ENCODE measurements at places on chromosomes 4 and X. TPM values are rescaled to one million over a fixed set of nuclear protein-coding genes. Genes with fewer than 3 reads are reported as not detected.
A peak's percentile ranks its signal among the peaks of the same experiment; 100 is the strongest.

- peak; percentile 76 for DNase-seq
Observed at GRCh38 chrX:129755779-129756650, 17.2 kb downstream of the XPNPEP2 start.

DNA sequence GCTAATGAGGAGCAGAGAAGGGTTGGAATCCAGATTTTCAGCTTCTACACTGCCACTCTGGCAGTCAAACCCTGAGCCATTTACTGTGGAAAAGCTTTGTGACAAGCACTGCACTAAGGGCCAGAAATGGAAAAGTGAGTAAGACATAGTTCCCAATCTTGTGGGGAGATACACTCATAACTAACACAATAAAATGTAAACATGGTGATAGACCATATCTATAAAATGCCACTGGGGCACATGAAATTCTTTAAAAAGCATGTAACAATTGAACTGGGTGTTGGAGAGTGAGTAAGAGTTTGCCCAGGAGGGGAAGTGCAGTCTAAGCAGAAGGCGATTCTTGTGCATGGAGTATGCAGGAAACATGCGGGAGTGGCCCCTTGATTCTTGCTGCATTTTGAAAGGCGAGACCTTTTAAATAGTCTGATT, 32.0 kb upstream of the ANXA5 start:
- no peak for DNase-seq

GRCh38 chr4:139887962-139888735, 222.5 kb downstream of the MGST2 start:
- DNase-seq: peak; percentile 62

DNA sequence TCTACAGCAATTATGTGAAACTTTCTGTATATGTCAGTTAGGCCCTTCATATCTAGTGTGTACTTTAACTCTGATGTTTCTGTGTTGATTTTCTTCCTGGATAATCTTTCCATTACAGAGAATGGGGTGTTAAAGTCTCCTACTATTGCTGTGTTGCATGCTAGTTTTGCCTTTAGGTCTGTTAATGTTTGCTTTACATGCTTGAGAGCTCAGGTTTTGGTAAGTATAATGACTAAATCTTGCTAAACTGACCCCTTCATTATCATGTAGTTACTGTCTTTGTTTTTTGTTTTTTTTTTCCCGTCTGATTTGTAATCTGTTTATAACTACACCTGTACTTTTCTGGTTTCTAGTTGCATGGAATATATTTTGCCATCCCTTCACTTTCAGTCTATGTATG, 63.6 kb upstream of the UGT2B15 start:
- no peak for DNase-seq

GRCh38 chr4:25873632-25874129, 10.9 kb upstream of the SEL1L3 start:
- no peak for DNase-seq

DNA sequence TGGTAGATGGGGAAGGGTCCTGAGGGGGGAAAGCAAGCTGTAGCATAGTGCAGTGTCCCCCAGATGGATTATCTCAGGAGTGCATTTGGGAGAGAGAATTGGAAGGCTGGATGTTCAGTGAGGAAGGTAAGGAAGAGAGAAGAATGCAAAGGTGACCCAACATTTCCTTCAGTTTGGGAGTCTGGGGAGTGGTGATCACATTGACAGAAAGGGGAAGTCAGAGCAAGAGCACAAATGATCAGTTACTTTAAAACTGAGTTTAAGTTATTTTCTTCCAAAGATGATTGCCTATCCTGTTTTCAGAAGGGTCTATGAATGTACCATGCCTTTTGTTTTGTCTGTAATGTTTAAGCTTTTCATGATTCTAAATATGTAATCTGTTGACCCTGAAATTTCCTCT, 47.6 kb downstream of the ARHGAP10 start:
- DNase-seq: no peak

GRCh38 chr4:94277534-94277933, 65.1 kb downstream of the HPGDS start:
- DNase-seq: no peak

DNA sequence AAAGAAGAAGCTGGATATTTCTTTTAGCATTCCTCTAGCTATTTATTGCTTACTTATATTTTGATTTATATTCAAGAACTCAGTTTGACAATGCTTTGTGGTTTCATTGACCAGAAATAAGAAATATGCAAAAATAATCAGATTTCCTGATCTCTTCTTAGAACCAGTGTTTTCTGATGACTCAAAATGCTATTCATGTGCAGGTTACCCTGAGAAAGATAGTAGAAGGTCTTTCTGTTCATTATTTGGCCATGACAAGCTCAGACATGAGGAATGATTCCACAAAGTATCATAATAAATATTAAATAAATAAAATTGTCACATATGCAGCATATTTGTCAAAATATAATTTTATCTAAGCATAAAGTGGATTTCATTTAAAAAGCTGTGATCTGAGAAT, 24.1 kb downstream of the ADH7 start:
- DNase-seq: no peak

DNA sequence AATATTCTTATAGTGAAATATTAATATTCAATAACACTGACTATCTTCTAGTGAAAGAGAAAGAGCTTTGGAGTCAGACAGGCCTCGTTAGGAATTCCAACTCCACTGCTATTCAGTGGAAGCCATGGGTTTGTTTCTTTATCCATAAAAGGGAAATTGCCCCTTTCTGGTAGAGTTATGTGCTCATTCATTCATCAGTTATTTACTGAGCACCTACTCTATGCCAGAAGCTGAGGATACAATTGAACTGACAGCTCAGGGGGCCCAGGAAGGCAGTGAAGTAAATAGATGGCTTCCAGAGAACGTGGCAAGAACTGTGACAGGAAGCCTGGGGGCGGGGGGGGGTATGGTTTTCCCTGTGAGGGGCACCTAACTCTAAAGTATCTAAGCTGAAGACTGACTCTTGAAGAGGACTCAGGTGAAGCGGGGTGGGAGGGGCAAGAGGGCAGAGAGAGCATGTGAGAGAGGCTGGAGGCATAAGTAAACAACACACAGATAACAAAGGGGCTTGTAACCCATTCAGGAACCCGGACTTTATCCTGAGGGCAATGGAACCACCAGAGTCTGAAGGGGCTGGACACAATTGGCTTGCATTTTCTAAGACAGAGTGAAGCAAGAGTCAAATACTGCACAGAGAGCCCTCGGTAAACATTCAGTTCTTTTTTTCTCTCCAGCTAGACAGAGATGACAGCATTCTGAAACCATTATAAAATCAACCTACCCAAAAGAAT, 20.3 kb downstream of the ANXA5 start:
- DNase-seq: peak; percentile 57

DNA sequence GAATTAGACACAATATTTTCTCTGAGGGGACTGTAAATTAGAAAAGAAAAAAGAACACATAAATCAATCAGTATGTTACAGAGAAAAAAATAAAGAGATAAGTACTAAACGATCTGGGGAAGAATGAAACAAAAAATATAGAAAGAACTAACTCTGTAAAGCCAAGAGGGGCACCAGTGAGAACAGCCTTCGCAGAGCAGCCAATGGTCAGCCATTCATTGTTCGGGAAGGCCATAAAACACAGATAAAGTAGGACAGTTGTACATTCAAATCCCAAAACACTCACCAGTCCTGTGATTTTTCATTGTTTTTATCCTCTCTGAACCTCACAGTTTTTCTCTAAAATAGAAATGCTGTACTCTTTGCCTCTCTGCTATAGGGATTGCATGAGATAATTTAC, 127.9 kb downstream of the NEK1 start:
- DNase-seq: no peak

GRCh38 chr4:26503844-26504243, 13.6 kb upstream of the CCKAR start:
- DNase-seq: no peak

- no peak for DNase-seq
Observed at GRCh38 chrX:21905313-21905712, 35.2 kb upstream of the SMS start.

DNA sequence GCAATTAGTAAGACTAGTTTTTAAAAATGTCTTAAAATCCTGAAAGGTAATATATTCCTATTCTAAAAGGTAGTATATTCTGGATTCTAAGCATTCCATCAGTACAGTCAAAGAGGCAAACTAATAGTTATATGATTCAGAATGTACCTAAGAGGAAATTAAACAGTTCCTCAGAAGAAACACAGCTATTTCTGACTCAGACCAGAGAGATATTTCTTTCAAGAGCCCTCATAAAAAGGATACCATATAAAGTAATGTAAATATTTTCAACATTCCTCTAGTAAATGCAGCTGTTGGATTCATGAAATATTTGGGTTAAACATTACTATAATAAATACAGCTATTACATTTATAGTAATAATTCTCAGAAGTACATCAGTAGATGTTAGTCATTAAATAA, 358.3 kb downstream of the MAGEB5 start:
- DNase-seq: no peak

DNA sequence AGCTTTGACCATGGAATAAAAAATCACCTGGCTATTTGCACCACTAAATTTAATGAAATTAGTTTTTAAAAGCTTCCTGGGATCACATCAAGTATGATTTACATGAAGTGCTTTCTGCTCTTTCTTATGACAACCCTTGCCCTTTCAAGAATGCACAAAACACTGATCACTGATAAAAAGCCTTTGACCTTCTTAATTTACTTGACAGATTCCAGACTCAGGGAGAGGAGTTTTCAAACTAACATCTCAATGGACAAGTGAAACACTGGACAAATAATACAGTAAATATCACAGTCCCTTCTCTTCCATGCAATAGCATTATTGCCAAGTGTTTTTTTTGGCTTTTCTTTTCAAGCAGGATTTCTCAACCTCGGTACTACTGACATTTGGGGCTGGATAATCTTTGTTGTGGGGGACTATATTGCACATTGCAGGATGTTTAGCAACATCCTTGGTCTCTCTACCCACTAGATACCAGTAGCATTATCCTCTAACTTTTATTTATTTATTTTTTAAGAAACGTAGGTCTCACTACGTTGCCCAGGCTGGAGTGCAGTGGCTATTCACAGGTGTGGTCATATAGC, 86.3 kb downstream of the ZNF827 start:
- DNase-seq: no peak

DNA sequence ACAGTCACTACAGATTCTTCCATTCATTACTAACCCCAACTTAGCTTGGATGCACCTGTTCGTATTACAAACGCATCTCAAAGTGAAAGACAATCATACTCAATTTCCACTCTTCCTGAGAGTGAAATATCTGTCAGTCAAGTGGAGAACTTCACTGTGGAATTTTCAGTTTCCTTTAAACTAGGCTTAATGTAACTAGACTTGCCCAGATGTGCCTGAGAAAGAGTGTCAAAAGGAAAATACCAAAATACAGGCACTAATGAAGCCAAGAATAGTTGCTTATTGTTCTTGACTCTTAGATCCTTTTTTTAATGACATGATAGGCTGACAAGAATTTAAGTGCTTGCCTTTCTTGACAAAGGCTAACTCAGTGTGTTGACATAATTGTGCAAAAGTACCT, 72.4 kb upstream of the NR3C2 start:
- DNase-seq: no peak

DNA sequence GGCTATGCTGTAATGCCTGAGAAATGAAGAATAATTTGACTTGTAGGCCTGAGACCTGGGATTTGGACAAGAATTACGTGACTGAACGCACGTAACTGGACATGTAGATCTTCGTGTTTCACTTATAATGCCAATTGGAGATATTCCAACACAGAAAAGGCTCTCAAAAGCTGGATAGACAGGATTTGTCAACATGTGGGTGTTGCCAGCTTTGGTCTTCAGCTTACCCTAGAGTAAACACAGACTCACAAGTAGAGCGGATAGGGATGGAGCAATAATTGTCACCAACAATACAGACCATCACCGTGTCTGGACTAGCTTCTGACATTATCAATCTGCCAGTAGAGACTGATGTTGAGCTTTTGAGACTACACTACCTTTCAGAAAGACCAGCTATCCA, 1511.0 kb upstream of the ADGRL3 start:
- DNase-seq: no peak

GRCh38 chr4:141022111-141022695, 111.1 kb downstream of the RNF150 start:
- no peak for DNase-seq

DNA sequence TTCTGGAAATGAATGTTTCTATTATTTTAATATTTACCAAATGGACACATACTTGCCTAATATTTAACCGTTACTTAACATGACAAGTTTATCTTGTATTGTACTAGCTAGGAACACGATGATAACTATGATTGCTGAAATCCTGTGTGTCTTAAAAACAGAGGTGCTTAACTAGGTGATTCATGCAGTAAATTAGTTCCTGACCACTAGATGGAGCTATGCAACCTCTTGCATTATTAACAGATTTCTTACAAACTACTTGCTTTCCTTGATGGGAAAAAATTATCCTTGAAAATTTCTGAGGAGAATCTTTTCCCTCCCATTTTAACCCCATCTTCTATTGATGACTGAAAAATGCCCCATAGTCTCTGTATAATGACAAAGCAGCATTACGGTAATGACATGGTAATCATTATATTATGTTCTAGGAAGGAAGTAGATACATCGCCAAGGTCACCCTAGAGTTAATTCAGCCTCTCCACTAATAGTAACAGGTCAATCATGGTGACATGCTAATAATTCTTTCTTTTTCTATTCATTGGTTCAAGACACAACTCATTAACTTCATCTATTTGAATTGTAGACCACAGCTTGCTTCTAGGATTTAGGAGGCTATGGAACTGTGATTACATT, 844.2 kb downstream of the RAPGEF2 start:
- DNase-seq: no peak

- DNase-seq: no peak
Observed at GRCh38 chr4:62550121-62550520, 1350.0 kb downstream of the ADGRL3 start.

DNA sequence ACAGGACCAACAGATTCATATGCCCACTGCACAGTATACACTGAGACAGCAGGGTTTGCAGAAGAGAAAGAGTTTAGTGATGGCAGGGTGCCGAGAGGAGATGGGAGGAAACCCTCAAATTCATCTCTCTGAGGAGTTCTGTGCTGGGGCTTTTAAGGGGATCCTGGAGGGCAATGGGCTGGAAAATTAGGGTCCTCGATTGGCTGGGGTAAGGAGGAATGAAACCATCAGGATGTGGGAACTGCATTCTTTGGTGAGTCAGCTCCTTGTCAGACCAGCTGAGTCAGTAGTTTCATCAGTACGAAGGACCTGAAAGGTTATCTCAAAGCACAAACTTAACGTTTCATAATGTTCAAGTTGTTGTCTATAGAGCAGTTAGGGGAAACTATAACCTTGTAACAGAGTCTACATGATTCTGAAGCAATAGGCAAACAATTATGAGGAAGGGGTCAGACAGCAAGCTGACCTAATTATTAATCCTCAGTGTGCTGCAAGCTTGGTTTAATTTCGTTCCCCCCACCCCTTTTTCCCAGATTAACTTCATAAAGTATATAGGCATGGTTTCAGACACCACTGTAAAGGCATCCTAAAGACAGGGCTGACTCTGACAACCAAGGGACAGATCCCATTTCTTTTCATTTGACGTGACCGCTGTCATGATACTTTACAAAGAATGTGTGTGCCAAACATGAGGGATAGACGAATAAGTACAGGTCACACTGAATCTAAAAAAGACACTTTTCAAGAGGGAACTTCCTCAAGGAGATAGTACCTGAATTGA, 1.5 kb upstream of the MSMO1 start:
- DNase-seq: peak; percentile 59

GRCh38 chr4:177119021-177119471, 190.6 kb upstream of the NEIL3 start:
- no peak for DNase-seq

Gene DIPK2B
- total RNA-seq: not detected

Gene EGF
- 9.8 TPM for total RNA-seq

Gene GAGE12F
- total RNA-seq: not detected

Gene RBM46
- total RNA-seq: 1.9 TPM

Gene PABPC1L2B
- total RNA-seq: not detected

Gene CXCL3
- total RNA-seq: 2.9 TPM

Gene RHOXF1
- total RNA-seq: not detected
